RPMI7951 (cell line): ENCODE measurements at places on chromosomes 16 and 17. TPM values are rescaled to one million over a fixed set of nuclear protein-coding genes. Genes with fewer than 3 reads are reported as not detected.

Gene SLC13A2
- total RNA-seq, result not detected in 2 replicates

Gene OR3A3
- not detected in 2 replicates for total RNA-seq

Gene RNF43
- total RNA-seq, result 0.12 TPM in 1 of 2 replicates, not detected in the other

Gene LGALS9B
- total RNA-seq, result not detected in 2 replicates

Gene TEDC2
- 10.2 and 21.7 TPM in 2 replicates for total RNA-seq

Gene CTRB1
- total RNA-seq, result not detected in 2 replicates

Gene SLC2A4
- total RNA-seq, result 0.20 TPM in 1 of 2 replicates, not detected in the other

Gene KRTAP3-1
- total RNA-seq, result not detected in 2 replicates

Gene RCVRN
- total RNA-seq, result 0.36 TPM in 1 of 2 replicates, not detected in the other

Gene GAS2L2
- not detected in 2 replicates for total RNA-seq

Gene ANKRD40CL
- total RNA-seq, result not detected in 2 replicates

Gene KCNG4
- not detected in 2 replicates for total RNA-seq

Gene CRYBA1
- total RNA-seq, result not detected in 2 replicates

Gene ZPBP2
- not detected in 2 replicates for total RNA-seq

Gene PLEKHH3
- 9.9 and 12.5 TPM in 2 replicates for total RNA-seq

Gene GCGR
- total RNA-seq, result not detected in 2 replicates

Gene SHCBP1
- 56.6 and 61.0 TPM in 2 replicates for total RNA-seq

Gene TBC1D3G
- total RNA-seq, result not detected in 2 replicates

Gene SLFN14
- total RNA-seq, result not detected in 2 replicates

Gene SDR42E2
- not detected in 2 replicates for total RNA-seq
